ENCODE measurements at places on chromosomes 4 and X.

GRCh38 chr4:180054291-180054690 is 2188.9 kb upstream of the TENM3 start:
- no peak for DNase-seq

DNA sequence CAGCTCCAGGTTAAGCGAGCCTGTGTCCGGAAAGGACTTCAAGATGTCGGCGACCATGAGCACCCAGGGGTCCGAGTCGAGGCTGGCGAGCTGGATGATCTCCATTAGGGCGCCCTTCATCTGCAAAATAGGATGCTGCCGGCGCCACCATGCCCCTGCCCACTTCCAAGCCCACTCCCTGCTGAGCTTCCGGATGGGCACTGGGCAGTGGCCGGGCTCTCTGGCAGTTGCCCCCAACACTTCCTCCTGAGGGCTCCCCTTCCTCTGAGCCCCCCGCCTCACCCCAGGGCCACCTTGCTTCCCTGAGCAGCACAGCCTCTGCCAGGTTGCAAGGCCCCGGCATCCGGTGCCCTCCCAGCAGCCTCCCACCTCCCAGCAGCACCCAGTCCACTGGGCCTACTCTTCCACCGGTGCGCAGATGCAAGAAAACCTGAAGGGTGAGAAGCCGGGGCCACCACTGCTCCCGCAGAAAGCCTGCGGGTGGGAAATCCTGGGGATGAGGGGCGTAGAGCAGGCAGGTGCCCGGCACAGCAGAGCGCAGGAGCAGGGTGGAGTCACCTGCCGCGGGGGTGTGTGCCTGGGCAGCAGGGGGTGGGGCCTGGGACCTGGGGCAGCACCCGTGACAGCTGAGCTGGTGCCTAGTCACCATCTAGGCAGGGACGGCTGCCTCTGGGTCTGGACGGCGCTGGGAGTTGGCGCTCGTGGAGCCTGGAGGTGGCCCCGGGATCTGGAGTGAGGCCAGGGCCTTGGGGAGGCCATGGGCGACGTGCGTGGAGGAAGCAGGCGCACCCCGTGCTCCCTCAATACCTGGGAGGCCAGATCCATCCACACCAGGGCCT is 17.0 kb downstream of the NELFA start:
- no peak for DNase-seq

- no peak for DNase-seq
Observed at GRCh38 chr4:15652841-15653240, 2.3 kb downstream of the FBXL5 start.

DNA sequence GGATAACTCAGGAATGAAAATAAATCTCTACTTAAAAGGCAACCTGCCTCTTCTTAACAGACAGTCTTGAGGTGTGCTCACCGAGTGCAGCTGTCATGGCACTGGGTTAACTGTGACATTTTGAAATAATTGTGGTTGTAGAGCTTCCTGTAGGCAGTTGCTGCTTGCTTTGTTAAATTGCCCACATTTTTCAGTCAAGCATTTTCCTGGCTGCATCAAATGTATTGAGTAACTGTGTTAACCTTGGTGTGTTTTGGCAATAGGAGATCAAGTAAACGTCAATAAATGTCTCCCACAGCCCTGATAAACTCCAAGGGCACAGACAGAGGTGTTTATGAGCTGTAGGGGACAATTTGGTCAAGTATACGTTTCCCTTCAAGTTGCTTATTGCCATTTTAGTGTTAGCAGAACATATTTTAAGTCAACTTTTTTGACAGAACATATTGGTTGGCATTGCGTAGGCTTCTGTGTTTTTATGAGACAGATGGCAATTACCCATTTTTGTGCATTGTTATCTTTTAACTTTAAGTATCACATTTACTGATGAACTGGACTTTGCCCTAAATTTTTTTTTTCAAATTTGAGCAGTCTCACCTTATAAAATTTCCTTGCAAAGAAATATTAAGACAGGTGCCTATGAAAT is 527.4 kb downstream of the C4orf33 start:
- DNase-seq: no peak

GRCh38 chr4:156968479-156968984 is 3.1 kb downstream of the PDGFC start:
- DNase-seq: no peak

GRCh38 chr4:176425035-176425434 is 105.3 kb downstream of the SPCS3 start:
- DNase-seq: no peak

DNA sequence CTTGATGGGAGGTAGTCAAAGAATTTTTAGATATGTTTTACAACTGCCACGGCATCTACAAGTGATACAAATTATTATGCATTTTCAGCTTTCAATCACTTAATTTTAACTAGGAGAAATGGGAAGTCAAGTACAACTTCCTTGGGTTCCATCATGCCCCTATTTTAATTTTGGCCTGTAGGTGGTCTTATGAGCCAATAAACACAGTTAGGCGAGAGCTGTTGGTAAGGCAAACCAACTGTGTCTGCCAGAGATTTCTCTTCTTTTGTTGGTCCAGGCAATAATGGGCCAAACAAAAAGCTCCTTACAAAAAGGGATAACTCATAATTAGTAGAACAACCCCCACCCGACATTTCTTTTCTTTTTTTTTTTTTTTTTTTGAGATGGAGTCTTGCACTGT is 63.3 kb upstream of the ARX start:
- DNase-seq: no peak

GRCh38 chr4:119832776-119833175 is 204.2 kb upstream of the PDE5A start:
- DNase-seq: no peak

- DNase-seq: no peak
Observed at GRCh38 chr4:170015285-170015684, 10.9 kb downstream of the MFAP3L start.

GRCh38 chrX:133660281-133660680 is 245.0 kb upstream of the GPC4 start:
- no peak for DNase-seq

- DNase-seq: no peak
Observed at GRCh38 chr4:133565379-133565778, 416.3 kb downstream of the PCDH10 start.

DNA sequence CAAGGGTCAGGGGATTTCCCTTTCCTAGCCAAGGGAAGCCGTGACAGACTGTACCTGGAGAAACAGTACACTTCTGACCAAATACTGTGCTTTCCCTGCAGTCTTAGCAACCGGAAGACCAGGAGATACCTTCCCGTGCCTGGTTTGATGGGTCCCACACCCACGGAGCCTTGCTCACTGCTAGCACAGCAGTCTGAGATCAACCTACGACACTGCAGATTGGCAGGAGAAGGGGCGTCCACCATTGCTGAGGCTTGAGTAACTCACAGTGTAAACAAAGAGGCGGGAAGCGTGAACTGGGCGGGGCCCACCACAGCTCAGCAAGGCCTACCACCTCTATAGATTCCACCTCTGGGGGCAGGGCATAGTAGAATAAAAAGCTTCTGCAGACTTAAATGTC is 48.7 kb upstream of the SRD5A3 start:
- DNase-seq: no peak

DNA sequence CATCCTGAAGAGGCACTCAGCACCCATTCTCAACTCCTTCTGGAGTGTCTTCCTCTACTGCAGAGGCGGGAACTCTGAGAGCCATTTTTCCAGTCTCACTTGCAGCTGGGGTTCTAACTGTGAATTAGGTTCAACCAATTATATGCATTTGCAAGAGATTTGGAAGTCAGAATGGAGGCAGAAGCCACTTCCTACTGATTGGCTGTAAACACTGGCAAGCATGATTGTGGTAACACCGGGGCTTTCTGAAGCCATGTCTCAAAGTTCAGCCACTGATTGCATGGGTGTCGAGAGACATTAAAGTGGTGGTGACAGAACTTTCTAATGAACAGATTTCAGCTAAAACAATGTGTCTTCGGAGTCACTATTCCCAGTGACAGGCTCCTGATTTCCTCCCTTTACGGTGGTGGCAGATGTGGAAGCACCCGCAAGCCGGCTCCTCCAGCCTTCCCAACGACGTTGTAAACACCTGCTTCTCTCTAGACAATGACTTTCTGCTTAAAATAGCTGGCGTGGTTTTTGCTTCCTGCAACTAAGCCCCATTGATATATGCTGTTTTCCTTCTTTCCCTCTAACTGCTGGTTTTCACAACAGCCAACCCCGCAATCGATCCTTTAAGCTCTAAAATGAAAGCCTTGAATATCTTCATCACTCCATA is 92.0 kb downstream of the IRF2 start:
- no peak for DNase-seq

- no peak for DNase-seq
Observed at GRCh38 chr4:143367863-143368262, 31.2 kb downstream of the GAB1 start.

- no peak for DNase-seq
Observed at GRCh38 chr4:48134081-48134480, at the start of gene TXK. TSS of gene TXK (minus strand) at chr4:48134250. CDS start at chr4:48134170, 80 bp downstream.
